Activated CD4-positive, CD25-positive, alpha-beta regulatory T cell treated with anti-CD3 and anti-CD28 coated beads, Interleukin-2, amount 50 U/mL, for 72 hours (primary cell): ENCODE measurements at places on chromosomes 1 and 21.

- DNase-seq, result peak; percentile 13
These were observed 24.3 kb downstream of the IGFN1 start for GRCh38 chr1:201214886-201215285.

DNA sequence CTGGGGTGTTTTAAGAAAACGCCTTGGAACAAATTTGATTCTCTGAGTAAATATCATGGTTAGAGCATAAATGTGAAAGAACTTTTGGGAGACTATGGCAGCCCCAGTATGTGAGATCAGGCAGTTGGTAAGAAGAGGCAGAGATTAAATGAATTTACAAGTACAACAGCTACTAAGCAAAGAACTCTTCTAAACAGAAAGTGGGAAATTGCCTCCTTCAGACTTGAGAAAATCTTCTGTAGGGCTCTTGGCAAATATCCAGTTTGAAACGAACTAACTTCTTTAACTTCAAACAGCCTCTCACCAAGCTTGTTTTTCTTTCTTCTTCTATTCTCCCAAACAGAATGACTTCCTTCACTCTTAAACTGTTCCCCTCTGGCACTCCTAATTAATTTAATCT is 337.7 kb downstream of the SIPA1L2 start:
- DNase-seq, result no peak

DNA sequence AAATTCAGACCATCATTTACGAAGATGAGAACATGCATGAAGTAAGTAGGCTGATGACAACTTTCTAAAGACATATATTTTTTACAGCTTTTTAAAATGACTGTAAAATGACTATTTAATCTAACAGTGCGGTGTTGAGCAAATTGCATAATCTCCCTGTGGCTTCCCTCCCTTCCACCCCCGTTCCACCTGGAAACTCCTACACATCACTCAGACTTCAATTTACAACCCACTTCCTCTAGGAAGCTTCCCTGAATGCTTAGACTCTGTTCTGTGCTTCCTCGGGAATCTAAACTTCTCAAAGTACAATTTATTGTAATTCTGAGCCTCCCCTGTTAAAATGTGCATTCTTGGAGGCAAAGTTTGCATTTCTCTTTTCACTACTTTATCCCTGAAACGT is 354.9 kb downstream of the DPYD start:
- DNase-seq, result no peak

GRCh38 chr1:15693371-15693770 is 9.3 kb downstream of the PLEKHM2 start:
- DNase-seq, result no peak

GRCh38 chr1:54814571-54814970 is 13.4 kb upstream of the TTC22 start:
- DNase-seq, result no peak

- DNase-seq, result no peak
These were observed 187.1 kb downstream of the LMO4 start for GRCh38 chr1:87515781-87516180.

DNA sequence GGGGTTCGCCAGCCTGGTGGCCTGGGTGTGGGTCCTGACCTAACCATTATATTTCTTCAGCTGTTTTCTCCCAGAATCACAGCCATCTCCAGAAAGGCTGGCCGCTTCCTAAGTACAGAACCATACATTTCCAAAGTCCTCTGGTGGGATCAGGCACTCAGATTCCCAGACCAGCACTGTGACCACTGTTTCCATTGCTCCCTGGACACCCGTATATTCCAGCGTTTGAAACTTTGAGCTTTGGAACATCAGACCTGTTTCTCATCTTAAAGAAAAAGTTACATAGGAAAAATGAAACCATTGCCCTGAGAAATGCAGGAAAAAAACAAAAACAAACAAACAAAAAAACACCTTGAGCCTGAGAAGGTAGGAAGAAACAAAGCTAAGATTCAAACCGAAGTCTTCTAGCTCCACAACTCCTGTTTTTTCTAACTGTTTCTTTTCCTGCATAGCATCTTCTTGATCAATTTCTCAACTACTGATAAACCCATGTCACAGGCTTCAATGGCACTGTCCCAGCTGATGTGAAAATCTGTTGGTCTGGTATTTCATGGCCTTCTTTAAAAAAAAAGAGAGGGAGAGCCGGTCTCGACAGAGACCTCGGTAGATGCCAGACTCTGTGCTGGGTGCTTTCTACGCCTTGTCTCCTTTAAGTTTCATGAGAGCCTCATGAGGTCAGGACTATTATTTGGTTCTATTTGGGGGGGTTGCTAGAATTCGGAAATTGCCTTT is 221.3 kb downstream of the TOMM20 start:
- DNase-seq, result no peak

GRCh38 chr1:19384113-19384512 is 72.0 kb downstream of the SLC66A1 start:
- no peak for DNase-seq

DNA sequence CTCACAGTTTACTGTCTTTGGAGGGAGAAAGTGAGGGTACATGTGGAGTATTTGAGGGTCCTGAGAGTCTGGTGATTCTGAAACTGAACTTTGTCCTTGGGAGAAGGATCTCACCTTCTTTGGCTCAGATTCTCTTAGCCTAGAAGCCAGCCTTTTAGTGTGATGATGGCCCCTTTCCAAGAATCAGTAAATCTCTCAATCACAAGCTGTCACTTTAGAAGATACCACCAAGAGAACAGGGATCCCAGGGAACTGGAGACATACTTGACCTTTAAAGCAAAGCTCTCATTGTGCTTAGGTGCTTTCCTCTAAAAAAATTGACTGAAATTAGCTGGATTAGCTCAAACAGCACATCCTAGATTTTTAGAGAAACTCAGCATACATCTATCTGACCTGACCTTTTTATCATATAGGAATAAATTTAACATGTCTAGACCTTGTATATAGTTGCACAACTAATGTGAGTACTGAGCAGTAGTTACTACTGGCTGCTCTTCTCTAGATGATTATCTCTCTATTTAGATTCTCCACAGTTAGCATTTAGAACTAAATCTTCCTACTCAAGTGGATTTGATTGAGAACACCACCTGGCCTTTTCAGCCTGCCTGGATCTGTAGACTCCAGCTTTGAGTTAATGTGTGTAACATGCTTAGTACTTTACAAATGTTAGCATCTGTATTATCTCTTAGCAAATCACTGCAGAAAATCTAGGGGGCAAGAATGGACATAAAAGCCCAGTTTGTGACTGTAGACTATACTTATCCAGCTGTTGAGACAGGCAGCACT is 157.7 kb downstream of the MAST2 start:
- DNase-seq, result no peak

GRCh38 chr1:177282976-177283375 is 112.2 kb downstream of the BRINP2 start:
- DNase-seq, result no peak

GRCh38 chr21:17438635-17439034 is 74.2 kb upstream of the CXADR start:
- no peak for DNase-seq

DNA sequence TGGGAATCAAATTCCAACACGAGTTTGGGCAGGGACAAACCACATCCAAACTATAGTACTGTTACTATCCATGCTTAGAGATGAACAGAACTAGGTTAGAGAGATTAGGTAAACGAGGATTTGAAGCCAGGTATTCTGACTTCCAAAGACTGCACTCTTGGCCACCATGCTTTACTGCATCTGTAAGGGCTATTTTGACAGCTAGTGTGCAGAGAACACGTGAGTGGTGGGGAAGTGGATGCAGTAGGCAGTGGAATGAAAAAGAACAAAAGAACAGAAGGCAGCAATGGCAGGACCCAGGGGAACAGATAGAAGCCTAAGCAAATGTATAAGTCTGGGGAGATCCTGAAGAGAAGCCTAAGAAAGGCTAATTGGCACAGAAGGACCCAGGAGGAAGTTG is 59.1 kb upstream of the GJA8 start:
- no peak for DNase-seq

GRCh38 chr1:16117369-16117768 is 38.5 kb downstream of the EPHA2 start:
- no peak for DNase-seq

DNA sequence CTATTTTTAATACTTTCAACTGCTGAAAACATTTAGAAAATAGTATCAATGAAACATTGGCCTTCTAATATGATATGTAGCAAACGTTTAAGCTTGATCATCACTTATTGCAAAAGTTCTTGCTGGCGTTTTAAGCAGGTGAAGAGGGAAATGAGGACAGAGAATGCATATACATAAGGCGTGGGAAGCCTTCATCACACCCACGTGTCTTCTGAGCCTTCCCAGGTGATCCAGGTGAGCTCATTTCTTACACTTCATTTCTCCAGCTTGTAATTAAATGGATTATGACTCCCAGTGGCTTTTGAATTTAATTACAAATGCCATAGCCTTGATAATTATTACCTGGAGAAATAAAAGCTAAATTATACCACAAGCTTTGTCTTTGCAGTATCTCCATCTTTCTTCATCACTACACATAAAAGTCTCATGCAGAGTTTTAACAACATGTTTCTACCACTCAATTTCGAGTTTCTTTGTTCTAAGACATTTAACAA is 1973.8 kb downstream of the MRPL39 start:
- no peak for DNase-seq

- DNase-seq, result no peak
These were observed 70.4 kb upstream of the ACTRT2 start for GRCh38 chr1:2950926-2951305.

DNA sequence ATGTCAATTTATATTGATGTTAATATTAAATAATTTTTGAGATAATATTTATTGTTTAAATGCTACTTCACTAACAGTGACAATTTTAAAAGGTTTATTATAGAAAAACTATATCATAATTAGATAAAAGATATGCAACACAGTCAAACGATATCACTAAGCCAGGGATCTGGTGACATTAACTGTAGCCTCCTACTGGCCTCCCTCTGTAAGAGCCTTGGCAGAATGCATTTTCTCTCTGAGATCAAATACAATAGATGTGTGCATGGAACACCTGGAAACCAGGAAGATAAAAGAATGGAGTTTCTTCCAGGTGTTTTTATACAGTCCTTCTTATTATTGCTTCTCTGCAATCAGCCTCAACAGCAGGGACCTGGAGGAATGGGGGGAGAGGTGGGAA is 1762.1 kb downstream of the BRINP3 start:
- no peak for DNase-seq

DNA sequence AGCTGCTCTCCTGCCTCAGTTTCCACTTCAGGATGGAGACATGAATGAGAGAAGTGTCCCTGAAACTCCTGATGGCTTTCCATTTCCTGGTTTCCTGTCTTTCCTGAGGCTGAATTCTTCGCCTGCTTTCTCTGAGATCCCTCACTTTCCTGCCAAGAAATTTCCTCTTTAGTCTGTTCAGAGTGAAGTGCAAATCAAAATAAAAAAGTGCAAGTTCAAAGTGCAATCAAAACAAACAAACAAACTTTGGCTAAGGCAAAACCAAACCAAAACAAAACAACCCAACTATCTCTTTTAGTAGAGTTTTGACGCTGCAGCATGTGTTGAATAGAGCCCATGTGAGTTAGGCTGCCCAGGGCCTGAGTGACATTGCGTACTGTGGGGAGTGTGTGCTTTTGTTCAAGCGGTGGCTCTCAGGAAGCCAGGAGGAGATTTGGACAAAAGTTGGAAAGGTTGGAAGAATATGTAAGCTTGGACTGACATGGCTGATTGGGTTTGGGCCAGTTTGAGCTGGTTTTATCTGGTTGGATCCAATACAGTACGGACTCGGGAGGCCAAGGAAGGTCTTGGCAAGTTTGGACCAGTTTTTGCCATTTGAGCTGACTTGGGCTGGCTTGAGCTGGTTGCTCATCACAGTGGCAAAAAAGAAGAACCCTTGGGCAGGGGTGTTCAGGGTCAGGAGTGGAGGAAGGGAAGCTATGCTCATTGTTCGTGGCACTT is 61.1 kb upstream of the TINAGL1 start:
- DNase-seq, result no peak

DNA sequence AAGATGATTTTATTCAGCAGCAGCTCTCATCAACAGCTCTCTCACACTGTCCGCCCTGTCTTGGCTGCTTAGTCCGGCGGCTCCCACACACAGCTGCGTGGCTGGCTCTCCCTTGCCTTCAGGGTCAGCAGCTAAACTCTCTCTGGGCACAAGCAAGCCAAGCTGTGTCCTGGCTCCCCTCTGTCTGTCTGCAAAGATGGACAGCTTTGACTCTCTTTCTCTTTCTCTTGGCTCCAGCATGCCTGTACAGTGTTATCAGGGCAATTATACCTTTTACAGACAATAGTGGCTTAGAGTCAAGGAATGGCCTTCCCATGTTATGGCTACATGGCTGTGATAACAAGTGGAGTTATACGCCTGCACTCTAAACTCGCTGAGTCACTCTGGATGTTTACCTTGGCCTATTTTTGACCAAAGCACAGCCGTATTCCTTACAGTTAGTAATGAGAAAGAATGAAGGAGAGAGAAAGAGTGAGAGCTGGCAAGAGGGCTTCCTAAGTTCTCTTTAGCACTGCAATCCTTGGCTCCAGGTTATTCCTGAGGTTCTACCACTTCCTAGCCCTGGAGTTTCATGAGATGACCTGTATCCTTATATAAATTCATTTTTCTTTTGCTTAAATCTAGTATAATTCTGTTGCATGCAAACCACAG is 59.9 kb upstream of the ZSWIM5 start:
- DNase-seq, result no peak

GRCh38 chr1:48470481-48470855 is 1.5 kb downstream of the SPATA6 start:
- DNase-seq, result no peak

DNA sequence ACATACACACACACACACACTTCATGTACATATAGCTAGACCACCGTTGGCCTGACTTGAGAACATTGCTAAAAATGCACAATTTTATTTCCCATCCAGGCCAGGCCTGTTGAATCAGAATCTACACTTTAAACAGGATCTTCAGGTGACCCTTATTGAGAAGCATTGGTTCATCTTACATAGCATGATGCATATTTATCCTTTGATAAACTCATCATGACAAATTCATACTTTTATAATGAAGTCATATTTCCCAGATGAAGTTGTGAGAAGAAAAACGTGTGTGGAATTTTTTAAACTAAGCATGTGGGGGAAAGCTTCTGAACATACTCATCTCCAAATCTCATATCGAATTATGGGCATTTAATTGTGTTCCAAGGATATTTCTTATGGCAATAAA is 877.7 kb downstream of the MRPL39 start:
- DNase-seq, result no peak

DNA sequence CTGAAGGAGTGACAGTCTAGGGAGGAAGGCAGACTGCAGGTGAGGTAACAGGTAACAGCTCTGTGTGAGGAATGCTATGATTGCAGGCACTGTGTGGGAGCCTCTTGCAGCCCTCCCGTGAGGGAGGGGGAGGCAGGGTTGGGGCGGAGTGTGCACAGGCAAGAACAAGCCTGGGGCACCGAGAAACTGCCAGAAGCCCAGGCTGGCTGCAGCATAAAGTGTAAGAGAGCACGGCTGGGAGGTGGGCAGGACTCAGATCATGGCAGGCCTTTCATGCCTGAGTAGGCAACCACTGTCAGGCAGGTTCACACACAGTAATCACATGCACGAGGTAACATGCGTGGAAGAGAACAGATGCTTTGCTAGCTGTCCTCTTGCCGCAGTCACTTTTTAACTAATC is 11.3 kb upstream of the RHEX start:
- DNase-seq, result no peak

DNA sequence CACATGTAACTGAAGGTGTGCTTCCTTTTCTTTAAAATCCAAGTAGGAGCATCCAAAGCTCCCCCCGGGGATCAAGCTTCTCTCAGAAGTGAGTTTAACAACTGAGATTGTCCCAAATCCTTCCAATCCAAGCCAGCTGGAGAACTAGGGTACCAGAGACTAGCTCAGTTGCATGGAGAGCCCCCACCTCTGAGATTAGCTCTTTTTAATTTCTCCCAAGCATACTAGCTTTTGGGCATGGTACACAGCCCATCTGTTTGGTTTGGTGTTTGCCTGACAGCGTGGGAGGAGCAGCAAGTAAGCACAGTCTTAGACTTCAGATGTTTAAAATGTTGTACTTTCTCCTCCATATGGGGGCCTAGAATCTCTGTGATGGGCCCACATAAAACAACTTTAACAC is 142.8 kb downstream of the ASTN1 start:
- DNase-seq, result no peak
